Right renal cortex interstitium (tissue), 3 donors: ENCODE measurements at places on chromosomes 13 and 19.

GRCh38 chr19:9406798-9407352, 28.5 kb downstream of the ZNF266 start:
- DNase-seq: peak; percentile 85

DNA sequence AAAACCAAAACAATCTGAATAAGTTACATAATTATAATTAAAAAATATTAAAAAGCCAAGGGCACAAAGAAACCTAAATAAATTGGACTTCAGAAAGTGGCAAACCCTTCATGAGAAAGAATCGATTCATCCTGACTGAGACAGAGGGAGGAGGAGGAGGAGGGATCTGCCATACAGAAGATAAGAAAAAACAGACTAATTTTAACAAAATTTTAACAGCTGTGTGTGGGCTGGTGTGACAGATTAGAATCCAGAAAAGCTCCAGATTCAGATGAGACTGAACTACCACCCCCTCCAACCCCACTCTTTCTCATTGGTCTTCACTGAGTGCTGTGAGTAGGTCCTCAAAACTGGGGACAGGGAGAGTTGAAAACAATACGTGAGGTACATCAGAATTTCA, 111.5 kb upstream of the HTR2A start:
- DNase-seq: no peak

- no peak for DNase-seq
Measured at GRCh38 chr13:108828086-108828815, 198.8 kb downstream of the MYO16 start.

GRCh38 chr13:89695343-89696257, 1651.9 kb upstream of the MIR17HG start:
- DNase-seq: peak; percentile 27

DNA sequence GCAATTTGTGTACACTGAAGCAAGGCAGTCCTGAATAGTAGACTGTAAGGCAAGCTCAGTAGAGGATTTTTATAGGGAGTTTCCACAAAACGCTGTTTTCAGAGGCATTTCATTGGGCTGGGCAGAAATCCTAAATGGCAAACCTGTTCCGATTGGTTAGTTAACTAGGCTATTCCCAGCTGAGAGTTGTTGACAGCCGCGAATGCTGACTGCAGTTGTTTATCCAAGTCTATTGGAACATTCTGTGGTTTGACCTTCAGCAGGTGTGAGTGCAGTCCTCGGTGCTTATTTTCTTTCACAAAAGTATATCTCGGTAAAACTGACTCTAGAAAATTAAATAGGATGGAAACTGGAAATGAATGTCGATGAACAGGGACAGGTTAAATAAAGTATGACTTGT, 45.4 kb downstream of the TPT1 start:
- DNase-seq: no peak

DNA sequence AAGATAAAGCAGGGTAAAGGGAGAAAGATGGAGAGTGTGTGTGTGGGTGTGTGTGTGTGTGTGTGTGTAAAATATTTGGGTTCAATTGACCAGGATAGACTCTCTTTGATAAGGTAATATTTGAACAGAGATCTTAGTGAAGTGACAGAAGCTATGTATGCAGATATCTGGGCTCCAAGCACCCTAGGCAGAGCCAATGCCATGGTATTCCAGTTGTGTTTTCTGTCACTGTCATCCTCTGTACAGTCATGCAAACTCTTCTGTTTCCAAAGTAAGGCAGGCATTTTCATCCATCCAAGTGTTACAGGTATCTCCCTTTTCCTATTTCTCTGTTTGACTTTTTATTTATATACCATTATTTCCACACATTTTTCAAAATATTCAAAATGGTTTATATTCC, 13.5 kb downstream of the DGKH start:
- no peak for DNase-seq

DNA sequence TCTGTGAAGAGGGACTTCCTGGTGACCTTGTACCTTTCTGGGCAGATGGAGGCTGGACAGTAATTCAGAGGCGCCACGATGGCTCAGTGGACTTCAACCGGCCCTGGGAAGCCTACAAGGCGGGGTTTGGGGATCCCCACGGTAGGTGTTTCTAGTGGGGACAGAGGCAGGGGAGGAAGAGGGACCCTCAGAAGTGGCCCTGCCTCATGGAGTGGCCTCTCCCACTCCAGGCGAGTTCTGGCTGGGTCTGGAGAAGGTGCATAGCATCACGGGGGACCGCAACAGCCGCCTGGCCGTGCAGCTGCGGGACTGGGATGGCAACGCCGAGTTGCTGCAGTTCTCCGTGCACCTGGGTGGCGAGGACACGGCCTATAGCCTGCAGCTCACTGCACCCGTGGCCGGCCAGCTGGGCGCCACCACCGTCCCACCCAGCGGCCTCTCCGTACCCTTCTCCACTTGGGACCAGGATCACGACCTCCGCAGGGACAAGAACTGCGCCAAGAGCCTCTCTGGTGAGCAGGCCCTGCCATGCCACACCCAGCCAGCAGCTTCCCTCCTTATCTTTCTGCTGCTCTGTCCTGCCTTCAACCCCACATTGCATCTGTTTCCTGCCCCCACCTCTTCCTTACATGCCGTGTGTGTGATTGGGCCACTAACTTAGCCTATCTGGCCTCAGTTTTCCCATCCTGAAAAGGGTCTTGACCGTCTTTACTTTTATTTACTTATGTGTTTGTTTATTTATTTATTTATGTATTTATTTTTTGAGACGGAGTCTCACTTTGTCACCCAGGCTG, 7.3 kb downstream of the ANGPTL4 start:
- no peak for DNase-seq

DNA sequence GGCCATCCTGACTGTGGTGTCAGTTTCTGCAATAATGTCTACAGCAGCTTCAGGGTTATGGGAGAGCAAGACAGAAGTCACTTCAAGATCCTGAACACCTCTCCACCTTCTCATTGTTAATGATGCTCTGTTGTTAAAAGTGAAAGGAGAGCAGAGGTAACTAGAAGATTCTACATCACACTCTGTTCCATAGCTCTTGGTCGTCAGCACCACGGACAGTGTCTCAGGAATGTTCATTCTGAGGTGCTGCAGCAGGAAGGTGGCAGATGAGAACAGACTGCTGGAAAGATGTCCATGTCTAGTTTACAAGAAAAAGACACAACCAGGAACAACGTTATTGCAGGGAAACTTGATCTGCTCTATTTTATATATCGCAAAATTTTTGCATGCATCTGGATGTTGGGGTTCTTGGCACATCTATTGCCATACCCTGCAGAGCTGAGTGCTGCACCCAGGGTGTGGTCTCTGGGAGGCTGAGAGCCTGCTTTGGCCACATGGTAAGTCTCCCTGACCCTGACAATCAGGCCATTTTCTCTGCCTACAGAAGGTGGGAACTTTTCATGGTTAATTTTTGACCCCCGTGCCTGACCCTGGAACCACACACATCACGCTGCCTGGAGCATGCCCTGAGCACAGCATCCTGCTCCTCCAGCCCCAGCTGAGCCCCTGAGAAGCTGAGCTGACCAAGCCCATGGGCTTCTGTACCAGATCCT, 12.7 kb downstream of the CEACAM21 start:
- DNase-seq: no peak

GRCh38 chr19:37953171-37953917, 46.3 kb downstream of the SIPA1L3 start:
- no peak for DNase-seq

GRCh38 chr19:32798201-32798600, 71.4 kb downstream of the SLC7A9 start:
- no peak for DNase-seq

GRCh38 chr19:40962460-40962961, 28.6 kb upstream of the CYP2B6 start:
- DNase-seq: no peak

GRCh38 chr19:51903192-51903591, 1.6 kb downstream of the ZNF649 start:
- no peak for DNase-seq

DNA sequence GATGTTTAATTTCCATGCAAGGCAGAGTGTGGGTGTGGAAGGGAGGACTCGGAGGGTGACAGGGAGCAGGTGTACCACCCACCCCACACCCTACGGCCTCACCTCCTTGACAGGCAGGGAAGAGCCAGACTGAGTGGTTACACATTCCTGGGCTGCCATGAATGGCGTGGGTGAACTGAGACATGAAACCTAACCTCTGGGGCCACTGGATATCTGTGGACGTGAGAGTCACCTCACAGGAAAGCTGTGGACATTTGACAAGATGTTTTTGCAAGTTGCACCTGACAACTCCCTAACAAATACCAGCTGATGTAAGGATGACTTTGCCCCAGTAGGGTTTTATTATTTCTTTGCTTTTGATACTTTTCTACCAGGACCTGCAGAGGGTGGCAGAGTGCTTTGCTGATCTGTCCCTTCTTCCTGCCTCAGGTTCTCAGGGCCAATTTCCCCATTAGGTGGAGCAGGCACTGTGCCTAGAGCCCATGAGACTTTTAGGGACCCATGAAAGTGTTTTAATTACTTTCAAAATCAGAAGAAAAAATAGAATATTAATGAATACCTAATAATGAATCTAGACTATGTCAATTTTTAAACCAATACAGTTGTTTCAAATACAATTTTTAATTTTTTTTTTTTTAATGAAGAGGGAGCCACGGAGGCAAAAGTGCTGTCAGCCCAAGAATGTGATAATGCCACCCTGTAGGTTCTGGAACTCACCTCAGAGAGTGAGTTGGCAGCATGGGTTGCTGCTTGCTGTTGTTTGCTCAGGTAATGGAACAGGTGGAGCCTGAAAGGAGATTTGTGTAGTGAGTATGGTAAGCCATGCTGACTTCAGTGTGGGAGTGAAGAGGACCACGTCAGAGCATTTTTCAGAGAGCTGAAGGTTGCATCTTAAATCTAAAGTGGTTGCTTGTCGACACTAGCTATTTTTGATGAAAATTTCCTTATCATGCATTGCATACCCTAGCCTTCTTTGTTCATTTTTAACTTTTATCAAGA, 58.0 kb upstream of the CYSLTR2 start:
- DNase-seq: no peak

- no peak for DNase-seq
Measured at GRCh38 chr13:103030776-103031175, 35.4 kb downstream of the SLC10A2 start.

GRCh38 chr13:111879719-111880118, 187.2 kb upstream of the SOX1 start:
- no peak for DNase-seq

DNA sequence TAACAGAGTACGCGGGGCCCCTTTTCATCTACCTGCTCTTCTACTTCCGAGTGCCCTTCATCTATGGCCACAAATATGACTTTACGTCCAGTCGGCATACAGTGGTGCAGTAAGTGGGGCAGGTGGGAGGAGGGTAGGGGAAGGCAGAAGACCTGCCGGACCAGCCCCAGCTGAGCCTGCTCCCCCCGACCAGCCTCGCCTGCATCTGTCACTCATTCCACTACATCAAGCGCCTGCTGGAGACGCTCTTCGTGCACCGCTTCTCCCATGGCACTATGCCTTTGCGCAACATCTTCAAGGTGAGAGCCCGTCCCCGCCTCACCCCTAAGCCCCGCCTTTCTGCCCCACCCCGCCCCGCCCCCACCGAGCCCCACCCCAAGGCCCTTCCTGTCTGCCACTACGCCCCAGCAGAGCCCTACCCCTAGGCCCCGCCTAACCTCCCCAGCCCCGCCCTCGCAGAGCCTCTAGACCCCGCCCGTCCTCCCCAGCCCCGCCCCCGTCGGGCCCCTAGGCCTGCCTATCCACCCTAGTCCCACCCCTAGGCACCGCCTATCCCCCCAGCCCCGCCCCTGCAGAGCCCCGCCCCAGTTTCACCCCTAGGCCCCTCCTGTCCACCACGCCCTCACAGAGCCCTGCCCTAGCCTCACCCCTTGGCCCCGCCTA, 7.7 kb downstream of the NDUFB7 start:
- no peak for DNase-seq

- no peak for DNase-seq
Measured at GRCh38 chr13:104170980-104171555, 1104.9 kb upstream of the SLC10A2 start.

DNA sequence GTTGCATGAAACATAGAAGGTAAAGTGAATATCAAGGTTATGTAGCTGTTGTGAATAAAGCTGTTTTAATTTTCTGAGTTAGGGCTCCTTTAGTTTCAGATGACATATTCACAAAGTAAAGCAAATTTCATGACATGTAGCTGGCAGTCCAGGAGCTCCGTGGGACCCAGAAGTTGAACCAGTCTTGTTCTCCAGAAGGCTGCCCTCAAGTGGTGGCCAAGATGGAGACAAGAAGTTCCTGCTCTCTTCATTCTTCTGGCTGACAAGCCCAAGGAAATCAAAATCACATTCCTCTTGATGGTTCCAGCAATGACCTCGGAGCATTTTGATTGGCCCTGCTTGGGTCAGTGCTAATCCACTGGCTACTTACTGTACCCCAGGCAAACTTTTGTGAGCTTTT, 128.7 kb downstream of the LIG4 start:
- no peak for DNase-seq

- no peak for DNase-seq
Measured at GRCh38 chr19:49347835-49348234, 12.6 kb downstream of the CD37 start.

DNA sequence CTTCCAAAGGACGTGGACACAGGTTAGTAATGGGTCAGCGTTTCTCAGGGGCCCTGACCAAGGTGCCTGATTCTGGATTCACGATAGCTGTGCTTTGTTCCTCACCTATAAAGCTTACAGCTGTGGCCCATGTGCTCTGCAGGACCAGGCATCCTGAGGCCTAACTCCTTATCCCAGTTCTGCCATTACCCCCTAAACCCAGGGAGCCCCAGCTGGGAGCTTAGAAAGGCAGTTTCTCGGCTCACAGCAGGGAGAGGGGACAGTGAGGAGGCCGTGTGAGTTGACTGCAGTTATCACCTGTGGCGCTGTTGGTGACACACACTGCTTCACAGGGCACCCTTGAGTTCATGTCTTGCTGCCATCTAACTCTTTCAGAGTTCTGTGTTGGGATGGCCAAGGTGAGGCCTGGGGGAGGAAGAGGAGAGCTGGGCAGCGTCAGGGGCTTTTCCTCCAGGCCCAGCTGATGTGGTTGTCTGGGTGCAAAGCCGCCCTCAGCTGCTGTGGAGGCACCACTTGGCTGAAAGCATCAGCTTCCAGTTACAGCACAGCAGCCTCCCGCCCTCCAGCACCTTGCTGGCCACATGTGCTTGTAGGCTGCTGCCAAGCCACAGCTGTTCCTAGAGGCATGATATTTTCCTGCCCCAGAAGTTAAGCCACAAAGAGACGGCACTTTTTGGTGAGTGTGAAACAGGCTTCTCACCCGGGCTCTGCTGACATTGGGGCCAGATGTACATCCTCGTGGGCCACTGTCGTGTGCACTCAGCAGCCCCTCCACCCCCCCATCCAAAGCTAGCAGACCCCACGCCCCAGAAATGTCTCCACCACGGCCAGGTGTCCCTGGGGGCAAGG, 99.6 kb upstream of the MCF2L start:
- DNase-seq: no peak
